ENCODE measurements at places on chromosomes 1 and 21.

- DNase-seq: no peak
Observed at GRCh38 chr1:98027103-98027705, 106.4 kb upstream of the DPYD start.

GRCh38 chr1:19307794-19308508 is 4.0 kb downstream of the AKR7A2 start:
- DNase-seq: no peak

GRCh38 chr1:40709100-40709801 is 17.7 kb downstream of the NFYC start:
- peak; percentile 42 for DNase-seq

GRCh38 chr1:103525114-103525606 is 339 bp upstream of the RNPC3 start:
- no peak for DNase-seq

DNA sequence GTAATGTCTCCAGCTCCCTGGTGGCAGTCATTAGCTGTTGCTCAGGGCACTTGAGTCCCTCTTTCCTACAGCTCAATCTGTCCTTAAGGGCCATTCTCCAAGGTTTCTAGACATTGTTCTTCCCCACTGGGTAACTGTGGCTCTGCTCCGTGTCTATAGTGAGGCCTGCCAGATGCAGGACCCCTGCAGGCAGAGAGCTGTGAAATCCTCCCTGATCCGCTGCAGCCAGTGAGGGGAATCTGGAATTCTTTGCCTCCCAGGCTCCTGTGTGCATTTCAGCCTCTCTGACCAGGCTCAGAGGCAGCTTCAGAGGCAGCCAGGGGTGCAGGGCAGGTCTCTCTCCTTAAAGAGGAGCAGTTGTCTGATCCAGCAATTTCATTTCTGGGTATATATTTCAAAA is 14.4 kb upstream of the IGSF21 start:
- DNase-seq: no peak

DNA sequence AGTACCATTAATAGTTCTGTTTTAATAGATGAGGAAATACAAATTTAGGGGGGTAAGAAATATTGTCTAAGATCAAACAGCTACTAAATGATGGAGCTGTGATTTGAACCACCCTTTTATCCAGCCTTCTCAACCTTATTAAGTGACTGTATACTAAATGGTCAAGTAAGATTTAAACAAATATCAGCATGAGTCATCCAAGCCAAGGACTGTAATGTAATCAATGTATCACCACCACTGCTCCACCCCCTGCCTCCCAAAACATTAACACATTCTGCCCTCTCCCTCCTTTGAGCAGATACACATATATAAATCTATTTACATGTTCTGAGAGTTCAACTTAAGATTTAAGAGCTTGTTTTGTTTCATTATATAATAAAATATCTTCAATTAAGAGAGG is 58.9 kb downstream of the LRRC40 start:
- DNase-seq: no peak

DNA sequence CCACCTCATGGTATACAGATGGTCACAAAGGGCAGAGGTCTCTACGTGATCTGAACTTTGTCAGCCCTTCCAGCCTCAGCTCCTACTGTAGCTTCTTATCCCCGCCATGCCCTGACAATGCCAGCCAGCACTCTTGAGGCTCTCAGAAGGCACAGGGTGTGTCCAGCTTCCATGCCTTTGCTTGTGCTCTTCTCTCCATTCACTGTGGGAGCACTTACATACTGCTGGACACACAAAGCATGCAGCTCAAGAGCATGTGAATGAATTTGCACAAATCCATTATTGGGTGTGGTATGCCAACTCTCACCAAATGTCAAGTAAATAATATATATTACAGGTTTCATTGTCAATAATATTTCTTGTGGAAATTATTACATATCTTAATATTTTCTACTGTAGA is 36.4 kb upstream of the MAP10 start:
- no peak for DNase-seq

DNA sequence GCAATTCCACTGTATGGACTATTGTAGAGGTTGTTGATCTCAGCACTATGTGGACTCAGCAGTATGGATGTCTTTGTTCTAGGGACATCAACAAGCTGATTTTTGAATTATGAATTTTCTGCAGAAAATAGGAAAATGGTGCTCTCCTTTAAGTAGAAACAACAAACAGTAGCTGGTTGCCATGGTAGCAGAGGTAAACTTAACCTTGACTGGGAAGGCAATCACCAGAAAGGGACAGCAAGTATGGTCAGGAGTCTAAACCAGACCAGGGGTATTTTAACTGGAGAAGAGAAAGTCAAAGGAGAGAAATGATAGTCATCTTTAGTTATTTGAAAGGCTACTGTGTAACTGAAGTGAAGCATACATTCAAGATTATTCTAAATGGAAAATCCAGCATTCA is 22.3 kb downstream of the WLS start:
- no peak for DNase-seq

GRCh38 chr1:165492845-165493373 is 48.0 kb upstream of the RXRG start:
- no peak for DNase-seq

DNA sequence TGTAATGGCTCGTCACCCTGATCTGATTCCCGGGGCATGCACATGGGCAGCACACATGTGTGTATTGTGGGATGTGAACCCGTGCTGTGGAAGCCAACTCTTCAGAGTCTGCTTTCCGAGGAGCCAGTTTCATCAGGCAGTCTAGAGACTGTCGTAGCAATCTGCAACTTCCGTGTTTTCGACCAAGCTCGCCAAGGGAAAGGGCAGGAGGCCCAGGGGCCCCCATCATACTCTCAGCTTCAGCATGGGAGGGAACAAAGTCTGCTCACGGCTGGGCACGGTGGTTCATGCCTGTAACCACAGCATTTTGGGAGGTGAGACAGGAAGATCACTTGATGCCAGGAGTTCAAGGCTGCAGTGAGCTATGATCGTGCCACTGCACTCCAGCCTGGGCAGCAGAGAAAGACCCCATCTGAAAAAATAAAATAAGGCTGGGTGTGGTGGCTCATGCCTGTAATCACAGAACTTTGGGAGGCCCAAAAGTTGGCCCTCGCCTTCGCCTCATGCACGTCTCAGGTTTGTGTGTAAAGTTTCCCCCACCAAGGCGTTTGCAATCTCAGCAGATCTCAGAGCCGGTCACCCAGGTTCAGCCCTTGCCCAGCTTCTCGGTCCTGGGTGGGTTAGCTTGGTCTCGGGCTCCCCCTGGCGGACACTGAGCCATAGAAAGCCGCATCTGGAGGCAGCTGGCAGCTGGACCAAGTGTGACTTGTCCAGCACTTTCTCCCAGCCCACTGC is 48.5 kb upstream of the SLC25A33 start:
- DNase-seq: peak; percentile 79

DNA sequence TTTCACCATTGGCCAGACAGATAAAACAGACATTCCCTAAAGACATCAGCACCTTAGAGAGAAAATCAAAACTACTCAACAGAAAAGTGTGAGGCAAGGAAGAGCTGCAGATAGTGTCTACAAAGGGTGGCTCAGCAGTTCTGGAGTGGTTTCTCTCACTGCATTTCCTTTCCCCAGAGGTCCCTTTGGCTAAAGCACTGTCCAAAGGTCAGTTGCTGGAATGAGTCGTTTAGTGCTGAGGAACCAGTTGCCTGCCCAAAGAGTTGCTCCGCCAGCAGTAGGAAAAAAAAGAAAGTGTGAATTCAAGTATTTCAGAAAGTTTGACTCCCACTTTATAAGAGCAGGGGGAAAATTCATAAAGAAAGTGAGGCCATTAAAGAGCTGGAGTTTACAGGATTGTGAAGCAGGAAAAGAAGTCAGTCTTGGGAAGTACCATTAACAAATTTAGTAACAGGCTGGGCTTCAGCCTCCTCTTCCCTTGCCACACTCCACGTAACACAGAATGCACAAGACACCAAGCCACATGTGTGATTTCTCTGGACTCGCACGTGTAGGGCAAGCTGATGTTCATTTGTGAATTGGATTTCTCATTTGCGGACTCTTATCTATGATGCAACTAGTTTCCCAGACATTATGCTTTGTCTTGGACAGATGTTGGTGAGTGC is 122.2 kb downstream of the RUNX1 start:
- no peak for DNase-seq

- DNase-seq: no peak
Observed at GRCh38 chr1:7572654-7573152, 198.4 kb upstream of the VAMP3 start.

- DNase-seq: no peak
Observed at GRCh38 chr1:43460988-43461693, 7.4 kb upstream of the HYI start.

DNA sequence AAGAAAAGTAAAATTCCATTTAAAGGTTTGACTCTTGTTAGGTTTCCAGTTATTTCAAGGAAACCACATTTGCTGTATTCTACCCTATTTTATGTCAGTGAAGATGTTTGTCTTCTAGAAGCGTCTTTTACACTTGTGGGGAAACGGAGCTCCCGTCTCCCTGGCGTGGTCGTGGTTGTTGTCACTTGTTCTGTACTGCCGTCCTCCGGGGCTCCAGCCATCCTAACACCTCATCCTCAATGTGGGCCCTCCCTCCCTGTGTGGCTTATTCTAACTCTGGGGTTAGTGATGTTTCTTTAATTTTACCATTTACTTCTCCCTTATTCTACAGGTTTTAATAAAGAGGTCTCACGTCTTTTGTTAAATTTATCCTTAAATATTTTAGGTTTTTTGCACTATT is 52.7 kb upstream of the DIP2A start:
- DNase-seq: no peak

DNA sequence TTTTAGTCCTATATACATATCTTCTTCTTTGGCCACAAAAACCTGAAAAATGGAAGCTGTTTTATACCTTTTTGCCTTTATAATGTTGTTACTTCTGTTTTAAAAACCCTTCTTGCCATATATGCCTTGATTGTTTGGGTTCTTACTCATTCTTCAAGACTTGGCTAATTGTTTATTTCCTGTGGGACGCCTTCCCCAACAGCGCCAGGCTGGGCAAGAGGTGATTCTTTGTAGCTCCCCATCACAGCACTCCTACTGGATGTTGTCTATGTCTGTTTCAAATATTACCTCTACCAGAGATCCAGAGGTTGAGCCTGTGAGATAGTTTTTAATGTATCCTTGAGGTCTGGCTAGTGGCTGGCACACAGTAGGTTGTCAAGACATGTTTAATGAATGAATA is 73.2 kb upstream of the CYP2J2 start:
- no peak for DNase-seq

GRCh38 chr1:71222668-71223067 is 141.8 kb upstream of the ZRANB2 start:
- DNase-seq: no peak

GRCh38 chr1:202037706-202038296 is 27.4 kb downstream of the ELF3 start:
- DNase-seq: no peak

GRCh38 chr1:192038567-192038966 is 119.7 kb upstream of the RGS18 start:
- no peak for DNase-seq
